ENCODE measurements at places on chromosomes 2 and 18.

DNA sequence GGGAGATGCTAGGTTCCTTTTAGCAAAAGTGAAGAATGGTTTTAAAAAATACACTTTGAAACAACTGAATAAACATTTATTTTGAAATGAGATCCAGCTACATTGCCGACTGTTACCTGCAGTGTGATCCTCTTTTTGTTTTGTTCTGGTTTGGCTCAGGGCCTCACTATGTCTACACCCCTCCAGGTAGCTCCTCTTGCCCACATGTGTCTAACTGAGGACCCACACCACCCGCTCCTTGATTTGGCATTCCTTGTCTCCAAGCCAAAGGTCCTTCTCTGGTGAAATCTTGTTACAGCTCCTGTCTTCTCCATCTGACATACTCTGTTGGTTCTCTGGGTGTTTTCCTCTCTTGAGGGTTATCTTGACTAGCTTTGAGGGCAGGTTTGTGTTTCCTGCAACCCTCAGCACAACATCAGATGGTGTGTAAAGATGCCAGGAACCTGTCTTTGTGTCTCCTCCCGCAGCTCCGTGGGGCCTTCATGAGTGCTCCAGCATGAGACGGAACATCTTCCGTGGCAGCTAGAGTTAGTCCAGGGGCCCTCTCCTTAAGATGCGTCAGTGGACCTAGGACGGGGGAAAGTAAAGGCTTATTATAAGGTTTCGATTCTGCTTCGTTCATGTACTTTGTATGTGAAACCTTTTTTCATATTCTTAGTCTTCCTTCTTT is 32.1 kb downstream of the MAP4K4 start:
- DNase-seq = no peak

GRCh38 chr2:189661957-189662321 is 680 bp downstream of the ASNSD1 start:
- no peak for DNase-seq

- DNase-seq = no peak
Observed at GRCh38 chr2:98589489-98589888, 18.8 kb downstream of the COA5 start.

- DNase-seq = no peak
Observed at GRCh38 chr18:8882632-8883408, 177.5 kb downstream of the MTCL1 start.

- no peak for DNase-seq
Observed at GRCh38 chr2:160300203-160300602, 100.1 kb upstream of the ITGB6 start.

GRCh38 chr2:191501561-191502168 is 176.3 kb upstream of the NABP1 start:
- no peak for DNase-seq

DNA sequence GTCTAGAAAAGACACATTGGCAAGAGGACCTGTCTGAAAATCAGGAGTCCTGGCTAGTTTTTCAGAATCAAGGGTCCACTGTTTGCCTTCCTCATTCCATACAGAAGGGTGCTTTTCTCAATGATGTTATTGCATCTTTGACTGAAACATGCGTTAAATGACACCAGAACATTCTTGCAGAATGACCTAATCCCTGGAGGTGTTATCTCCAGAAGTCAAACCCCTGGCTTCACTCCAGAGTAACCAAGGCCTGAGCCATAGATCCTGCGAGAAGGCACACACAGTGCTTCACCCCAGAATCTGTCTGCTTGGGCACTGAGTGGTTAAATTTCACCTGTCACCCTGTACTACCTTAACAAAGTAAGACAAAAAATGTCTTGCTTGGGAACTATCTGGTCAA is 1055.2 kb upstream of the FANCL start:
- DNase-seq = no peak

DNA sequence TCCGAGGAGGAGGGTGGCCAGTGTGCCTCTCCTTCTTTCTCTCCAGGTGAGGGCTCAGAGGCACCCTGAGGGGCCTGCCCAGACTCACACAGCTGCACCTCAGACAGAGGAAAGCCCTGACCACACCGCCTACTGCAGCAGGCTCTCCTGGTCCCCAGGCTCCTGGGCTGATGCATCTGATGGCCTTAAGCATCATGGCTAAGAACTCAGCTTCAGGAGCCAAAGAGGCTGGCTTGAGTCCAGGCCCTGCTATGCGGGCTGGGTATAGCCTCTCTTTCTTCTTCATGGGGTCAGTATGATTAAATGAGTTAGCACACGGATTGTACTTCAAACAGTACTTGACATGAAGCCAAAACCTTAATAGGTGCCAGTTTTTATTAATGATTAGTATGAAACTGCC is 89.6 kb downstream of the TGFA start:
- no peak for DNase-seq

GRCh38 chr18:31828613-31829012 is 67.9 kb upstream of the SLC25A52 start:
- no peak for DNase-seq

DNA sequence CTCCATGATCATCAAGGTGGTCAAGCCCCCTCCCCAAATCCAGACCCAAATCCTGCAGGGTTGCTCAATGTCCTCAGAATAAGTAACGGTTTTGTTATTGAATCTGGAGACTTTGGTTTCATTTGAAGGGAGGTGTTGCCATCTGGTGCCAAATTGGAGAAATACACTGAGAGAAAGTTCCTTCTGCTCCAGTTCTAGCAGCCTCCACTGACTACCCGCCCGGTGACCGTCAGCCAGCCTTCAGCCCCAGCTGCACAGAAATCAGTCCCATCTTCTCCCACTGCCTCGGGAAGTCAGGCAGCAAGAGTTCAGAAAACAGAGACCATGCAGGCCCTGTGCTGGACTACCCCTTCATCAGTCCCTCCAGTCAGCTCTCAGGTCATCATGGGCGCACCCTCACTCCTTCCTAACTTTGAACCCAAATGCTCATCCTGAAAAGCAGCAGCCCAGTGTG is 38.7 kb downstream of the PKDCC start:
- no peak for DNase-seq

GRCh38 chr2:235170536-235171521 is 219.0 kb downstream of the SH3BP4 start:
- no peak for DNase-seq

DNA sequence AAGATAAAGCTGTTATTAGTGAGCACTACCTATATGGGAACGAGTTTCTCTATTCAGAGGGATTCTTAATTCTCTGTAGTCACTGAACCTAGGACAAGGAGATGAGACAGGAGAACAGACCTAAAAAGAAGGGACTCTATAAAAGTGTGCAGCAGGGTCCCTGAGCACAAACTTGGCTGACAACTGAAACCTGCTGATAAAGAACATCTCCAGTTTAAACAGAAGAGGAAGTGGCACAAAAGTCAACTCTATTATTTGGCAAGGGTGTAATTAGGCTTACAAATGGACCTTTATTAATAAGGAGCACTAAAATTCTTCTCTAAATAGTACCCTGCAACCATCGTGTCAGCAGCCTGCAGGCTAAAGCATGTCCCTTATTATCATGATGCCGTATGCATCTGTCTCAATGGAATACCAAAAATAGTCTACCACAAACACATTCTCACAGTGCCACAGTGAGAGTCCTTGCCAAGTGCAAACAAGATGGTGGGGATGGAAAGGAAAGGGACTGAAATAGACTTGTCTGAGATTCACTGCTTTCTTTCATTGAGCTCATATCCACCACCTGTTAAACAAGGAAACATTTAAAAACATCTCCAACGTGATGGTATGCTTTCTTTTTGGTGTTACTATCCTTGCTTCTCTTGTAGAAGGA is 260.2 kb downstream of the INSIG2 start:
- no peak for DNase-seq

DNA sequence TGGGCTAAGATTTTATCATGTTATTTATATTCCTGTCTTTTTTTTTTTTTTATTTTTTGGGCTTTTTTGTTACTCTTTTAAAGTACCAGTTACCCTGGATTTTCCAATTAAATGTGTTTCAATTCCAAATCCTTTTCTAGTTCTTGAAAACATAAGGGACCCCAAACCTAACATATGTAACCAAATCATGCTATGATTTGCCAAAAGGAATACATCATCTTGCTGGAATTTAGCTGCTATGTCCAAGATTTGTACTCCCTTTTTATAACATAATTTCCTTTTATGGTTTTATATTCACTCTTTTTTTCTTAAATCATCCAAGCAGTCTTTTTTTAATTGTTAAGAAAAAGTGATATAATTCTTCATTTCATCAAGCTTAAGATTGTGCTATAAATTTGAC is 60.9 kb upstream of the DSEL start:
- no peak for DNase-seq

- no peak for DNase-seq
Observed at GRCh38 chr18:55744206-55744605, 156.2 kb upstream of the TCF4 start.

All from CD4-positive, alpha-beta T cell treated with Interleukin-15 for 1 hour (primary cell).